Breast epithelium (tissue), 4 donors: ENCODE measurements at places on chromosomes 13 and 19. TPM values are rescaled to one million over a fixed set of nuclear protein-coding genes. Genes with fewer than 3 reads are reported as not detected.

POU4F1 gene
- total RNA-seq: not detected

FAAP24 gene
- total RNA-seq: 2.3 TPM

DNA sequence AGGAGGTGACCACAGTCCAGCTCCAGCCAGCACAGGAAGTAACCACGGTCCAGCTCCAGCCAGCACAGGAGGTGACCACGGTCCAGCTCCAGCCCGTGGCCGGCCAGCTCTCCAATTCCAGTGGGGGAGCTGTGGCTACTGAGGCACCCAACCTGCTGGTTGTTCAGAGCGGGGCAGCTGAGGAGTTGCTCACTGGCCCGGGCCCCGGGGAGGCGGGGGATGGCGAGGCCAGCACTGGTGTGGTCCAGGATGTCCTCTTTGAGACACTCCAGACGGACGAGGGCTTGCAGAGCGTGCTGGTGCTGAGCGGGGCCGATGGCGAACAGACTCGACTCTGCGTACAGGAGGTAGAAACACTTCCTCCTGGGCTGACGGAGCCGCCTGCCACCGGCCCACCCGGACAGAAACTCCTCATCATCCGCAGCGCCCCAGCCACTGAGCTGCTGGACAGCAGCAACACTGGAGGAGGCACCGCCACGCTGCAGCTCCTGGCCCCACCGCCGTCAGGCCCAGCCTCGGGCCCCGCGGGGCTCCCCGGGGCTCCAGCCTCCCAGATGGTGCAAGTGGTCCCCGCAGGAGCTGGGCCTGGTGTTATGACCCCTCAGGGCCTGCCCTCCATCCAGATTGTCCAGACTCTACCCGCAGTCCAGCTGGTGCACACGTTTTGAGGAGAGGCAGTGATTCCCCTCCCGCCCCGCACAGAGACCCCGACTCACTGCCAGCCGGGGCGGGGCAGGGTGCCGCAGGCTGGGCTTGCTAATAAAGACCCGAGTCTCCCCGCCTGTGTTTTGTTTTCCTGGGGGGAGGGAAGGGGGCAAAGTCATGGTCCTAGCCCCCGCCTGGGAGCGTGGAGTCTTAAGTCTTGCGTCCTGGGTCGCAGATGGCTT is 1.0 kb upstream of the NAT14 start:
- no peaks in the 10 kb centered on the region for H3K36me3 ChIP-seq
- peaks cover 23% of the 10 kb centered on the region for H3K4me1 ChIP-seq
- no peak for DNase-seq
- H3K27me3 ChIP-seq: no peaks in the 10 kb centered on the region

PTGIR gene
- 0.29 TPM for total RNA-seq

DNA sequence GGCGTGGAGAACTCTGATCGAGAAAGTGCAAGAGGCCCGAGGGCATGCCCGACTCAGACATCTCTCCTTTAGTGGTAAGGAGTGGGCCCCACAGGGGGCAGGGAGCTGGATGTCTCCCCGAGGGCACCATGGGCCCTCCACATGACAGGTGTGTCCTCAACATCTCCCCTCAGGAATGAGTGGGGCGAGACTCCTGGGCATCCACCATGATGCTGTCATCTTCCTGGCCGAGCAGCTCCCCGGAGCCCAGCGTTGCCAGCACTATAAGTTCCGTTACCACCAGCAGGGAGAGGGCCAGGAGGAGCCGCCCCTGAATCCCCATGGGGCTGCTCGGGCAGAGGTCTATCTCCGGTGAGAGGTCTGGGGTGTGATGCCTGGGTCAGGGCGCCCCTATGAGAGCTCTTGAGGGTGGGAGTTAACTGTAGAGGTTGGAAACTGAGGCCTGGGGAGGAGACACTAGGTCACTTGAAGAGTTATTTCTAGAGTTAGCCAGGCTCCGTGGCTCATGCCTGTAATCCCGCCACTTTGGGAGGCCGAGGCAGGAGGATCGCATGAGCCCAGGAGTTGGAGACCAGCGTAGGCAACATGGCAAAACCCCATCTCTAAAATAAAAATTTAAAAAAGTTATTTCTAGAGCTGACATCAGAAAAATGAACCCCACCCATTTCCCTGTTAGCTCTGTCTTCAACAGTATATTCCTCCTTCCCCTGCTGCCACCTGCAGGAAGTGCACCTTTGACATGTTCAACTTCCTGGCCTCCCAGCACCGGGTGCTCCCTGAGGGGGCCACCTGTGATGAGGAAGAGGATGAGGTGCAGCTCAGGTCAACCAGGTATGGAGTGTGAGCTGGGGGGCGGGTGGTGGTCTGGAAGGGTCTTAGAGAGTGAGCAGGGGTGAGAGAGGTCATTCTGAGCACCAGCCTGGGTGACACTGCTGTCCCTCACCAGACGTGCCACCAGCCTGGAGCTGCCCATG is 5.1 kb downstream of the IGFLR1 start:
- H3K27me3 ChIP-seq: no peaks in the 10 kb centered on the region
- H3K27ac ChIP-seq: no peak overlapping the region
- no peak overlapping the region for H3K4me3 ChIP-seq
- H3K36me3 ChIP-seq: peaks cover 7% of the 10 kb centered on the region
- no peak for DNase-seq
